ENCODE measurements at places on chromosomes 7 and 10. TPM values are rescaled to one million over a fixed set of nuclear protein-coding genes. Genes with fewer than 3 reads are reported as not detected.

The ERVW-1 gene
- polyA plus RNA-seq = 1.1 TPM

The BLNK gene
- 40.7 TPM for polyA plus RNA-seq

- DNase-seq = no peak
Observed at GRCh38 chr10:97372233-97372875, 28.8 kb downstream of the RRP12 start.

The PLEKHS1 gene
- polyA plus RNA-seq = 0.08 TPM

- DNase-seq = no peak
Observed at GRCh38 chr7:91198371-91198770, 65.9 kb upstream of the FZD1 start.

The EPDR1 gene
- 18.1 TPM for polyA plus RNA-seq

- DNase-seq = no peak
Observed at GRCh38 chr7:2934211-2934731, 90.2 kb upstream of the GNA12 start.

The FXYD4 gene
- polyA plus RNA-seq = not detected

GRCh38 chr10:974785-975074 lies 13.5 kb upstream of the GTPBP4 start:
- no peak for DNase-seq

DNA sequence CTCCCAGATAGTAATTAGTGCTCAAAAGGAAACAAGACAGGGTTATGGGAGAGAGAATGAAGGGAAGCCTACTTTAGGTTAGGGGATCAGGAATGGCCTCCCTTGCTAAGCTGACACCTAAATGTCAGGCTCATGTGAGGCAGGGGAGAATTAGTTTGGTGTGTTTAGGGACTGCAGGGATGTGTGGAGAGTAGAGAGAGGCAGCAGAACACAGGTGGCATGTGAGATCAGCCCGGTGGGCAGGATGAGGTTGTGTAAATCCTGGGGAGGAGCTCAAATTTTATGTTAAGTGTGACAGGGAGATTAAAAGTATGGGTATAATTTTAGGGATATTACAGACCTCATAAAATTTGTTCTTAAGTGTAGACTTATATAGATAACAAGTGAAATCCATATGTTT lies 56.2 kb upstream of the ZNF438 start:
- no peak for DNase-seq

- no peak for DNase-seq
Observed at GRCh38 chr10:20132816-20133215, 316.6 kb downstream of the PLXDC2 start.

DNA sequence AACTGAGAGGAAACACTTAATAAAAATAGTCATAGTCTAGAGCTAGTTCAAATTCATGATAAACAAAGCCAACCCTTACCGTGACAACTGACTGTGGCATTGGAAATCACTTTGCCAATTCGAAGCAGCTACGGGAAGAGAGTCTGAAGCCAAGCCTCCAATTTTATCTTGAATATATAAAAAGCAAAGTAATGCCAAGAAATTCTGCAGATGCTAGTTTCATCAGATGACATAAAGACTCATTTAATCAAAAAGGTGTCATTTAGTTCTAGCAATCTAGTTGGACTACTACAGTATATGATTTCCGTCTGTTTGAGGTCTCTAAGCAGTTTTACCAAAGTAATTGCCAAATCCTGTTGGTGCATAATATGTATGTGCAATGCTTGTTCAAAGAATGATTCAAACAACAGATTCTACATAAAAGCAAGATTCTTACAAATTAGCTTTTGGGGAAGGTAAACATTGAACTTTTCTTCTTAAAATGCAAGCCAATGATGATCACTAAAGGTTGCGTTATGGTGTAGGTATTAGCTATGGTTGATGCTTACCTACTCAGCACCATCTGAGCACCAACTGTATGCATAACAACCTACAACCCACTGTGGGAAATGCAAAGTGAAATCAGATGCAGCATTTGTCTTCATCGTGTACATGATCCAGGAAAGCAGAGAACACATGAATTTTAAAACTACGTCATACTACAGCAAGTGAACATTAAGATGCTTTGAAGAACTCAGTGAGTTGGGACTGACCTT lies 2.8 kb downstream of the FAM171A1 start:
- DNase-seq = no peak

The PRKG1 gene
- polyA plus RNA-seq = 16.0 TPM

DNA sequence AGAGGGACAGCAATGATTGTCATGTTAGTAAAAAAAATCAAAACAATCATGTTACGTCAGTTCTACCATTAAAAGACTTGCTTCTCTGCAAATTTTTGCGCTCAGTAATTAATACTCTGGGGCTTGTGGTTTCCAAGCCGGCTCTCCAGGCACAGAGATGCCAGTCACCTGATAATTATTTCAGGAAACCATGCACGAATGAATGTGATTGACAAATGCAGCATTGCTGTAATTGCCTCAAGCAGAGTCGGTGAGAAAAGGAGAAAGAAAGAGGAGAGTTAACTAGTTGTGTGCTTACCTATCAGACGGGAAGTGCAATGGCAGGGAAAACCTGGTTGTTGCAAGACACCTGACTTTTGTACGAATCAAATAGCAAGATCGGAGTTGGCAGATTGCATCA lies 609.8 kb upstream of the MKI67 start:
- DNase-seq = no peak

The PLXNA4 gene
- polyA plus RNA-seq = 13.1 TPM

DNA sequence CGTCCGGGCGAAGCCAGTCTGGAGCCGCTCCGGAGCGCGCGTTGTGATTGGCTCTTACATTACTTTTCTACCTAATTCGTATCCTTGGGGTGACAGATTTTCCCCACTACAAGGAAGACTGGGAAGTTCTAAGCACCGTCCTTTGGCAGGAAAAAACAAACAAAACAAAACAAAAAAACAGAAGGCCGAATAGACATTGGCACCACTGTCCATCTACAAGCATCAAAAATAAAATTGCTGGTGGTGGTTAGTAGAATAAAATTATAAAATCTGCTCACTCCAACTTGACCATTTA lies 651 bp upstream of the SKAP2 start:
- DNase-seq = no peak

DNA sequence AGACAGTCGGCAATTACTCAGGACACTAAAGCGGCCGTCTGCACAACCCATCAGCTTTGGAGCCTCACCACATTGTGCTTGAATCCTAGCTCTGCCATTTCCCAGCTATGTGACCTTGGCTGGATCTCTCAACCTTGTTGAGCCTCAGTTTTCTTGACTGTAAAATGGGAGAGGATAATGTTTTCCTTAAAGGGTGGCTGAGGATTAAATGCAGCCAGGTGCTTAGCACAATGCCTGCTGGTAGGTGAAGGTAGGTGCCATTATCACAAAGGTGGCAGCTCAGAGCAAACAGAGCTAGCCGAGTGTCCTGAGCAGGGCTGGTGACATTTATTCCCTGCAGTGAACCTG lies 508.5 kb upstream of the ZMIZ1 start:
- DNase-seq = no peak

DNA sequence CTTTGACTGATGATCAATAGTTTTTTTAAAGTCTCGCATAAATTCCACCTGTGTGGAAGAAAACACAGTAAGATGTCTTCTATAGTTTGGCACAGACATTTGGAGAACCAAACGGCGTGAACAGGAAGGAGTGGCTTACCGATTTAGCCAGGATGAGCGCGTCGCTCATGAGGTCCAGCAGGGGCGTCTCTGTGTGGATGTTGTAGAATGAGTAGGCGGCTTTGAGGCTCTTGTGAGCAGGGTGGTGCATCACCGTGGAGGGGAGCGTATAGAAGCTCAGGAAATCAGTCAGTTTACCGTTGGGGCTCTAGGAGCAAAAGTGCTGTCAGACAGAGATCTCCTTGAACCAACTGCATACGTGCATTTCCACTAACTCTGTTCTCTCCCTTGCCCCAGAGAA lies 15.5 kb downstream of the RPP38 start:
- DNase-seq = no peak

DNA sequence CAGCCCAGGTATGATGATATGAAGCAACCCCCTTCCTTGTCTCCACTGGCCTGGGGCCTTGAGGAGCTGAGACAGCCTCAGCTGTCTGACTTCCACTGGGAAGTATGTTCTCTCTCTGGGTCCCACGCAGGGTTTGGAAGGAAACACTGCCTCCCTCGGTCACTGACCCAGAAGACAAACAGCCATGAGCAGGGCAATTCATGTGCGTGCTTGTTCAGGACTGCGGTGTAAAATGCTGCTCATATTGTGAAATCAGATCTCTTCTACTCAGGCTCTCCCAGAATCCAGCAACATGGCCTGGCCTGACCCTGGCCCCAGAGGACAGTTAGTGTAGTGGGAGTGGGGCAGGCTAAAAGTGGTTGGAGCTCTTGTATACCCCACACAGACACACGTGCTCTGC lies 2.8 kb downstream of the CLCN1 start:
- no peak for DNase-seq
